Cardiac muscle cell (in vitro differentiated cells and primary cell): ENCODE measurements at places on chromosomes 7 and 10. TPM values are rescaled to one million over a fixed set of nuclear protein-coding genes. Genes with fewer than 3 reads are reported as not detected.

DNA sequence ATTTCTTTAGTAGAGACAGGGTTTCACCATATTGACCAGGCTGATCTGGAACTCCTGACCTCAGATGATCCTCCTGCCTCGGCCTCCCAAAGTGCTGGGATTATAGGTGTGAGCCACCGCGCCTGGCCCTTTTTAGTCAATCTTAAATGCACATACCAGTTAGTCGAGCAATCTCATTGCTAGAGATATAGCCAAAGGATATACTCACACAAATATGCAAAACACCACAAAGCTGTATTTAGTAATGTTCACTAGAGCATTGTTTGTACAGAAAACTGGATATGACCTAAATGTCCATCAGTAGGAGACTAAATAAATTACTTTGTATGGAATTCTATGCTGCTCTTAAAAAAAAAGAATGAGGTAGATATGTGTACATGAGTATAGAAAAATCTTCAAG is 24.5 kb upstream of the IL6 start:
- peaks cover 4% of the 10 kb centered on the region for H3K4me1 ChIP-seq
- H3K4me3 ChIP-seq: no peak overlapping the region
- H3K27me3 ChIP-seq: no peaks in the 10 kb centered on the region

- no peak overlapping the region for H3K4me3 ChIP-seq
- no peak for DNase-seq
- no peaks in the 10 kb centered on the region for H3K27me3 ChIP-seq
- H3K4me1 ChIP-seq: no peaks in the 10 kb centered on the region
- H3K36me3 ChIP-seq: no peaks in the 10 kb centered on the region
- no peak overlapping the region for H3K27ac ChIP-seq
Measured at GRCh38 chr7:65342723-65343629, 30.7 kb upstream of the ZNF92 start.

GRM3 gene
- total RNA-seq: not detected in 2 replicates

GRCh38 chr7:154302380-154302779 is 250.2 kb downstream of the DPP6 start:
- peaks cover 38% of the 10 kb centered on the region for H3K27me3 ChIP-seq
- DNase-seq: no peak
- H3K4me1 ChIP-seq: no peaks in the 10 kb centered on the region
- H3K4me3 ChIP-seq: no peak overlapping the region

ACSL5 gene
- not detected in 2 replicates for total RNA-seq

DNA sequence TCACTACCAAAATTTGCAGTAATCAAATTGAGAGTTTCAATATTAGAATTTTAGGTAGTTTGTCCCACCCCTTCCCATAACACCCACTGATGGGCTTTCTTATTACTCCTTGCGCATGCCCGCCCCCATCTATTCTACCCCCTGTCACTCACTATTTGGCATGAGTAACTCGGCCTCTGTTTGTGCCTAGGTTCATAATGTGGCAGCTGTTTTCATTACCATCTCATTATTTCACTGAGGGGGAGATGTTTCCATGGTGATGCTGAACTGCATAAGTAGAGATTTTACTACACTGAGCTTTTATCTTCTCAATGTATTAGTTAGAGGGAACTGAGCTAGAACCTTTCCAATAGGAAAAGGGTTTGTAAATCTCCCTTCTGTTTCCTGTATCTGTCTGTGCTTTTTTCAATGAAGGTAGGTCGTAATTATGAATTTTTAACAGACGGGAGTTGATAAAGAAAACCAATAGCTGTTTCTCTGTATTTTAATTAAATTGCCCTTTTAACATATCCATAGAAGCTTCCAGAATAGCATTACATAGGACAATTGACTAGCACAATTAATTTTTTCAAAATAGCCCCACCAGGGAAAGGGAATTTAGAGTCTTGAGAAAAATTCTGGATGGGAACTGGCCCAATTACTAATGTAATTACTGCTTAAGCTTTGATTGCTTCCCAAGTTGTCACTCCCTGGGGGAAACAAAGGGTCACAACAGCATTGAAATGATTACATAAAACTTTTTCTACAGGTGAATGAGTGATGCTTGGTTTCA is 33.4 kb downstream of the PRPS1L1 start:
- peaks cover 29% of the 10 kb centered on the region for H3K4me1 ChIP-seq
- H3K36me3 ChIP-seq: no peaks in the 10 kb centered on the region
- no peak overlapping the region for H3K27ac ChIP-seq
- H3K27me3 ChIP-seq: no peaks in the 10 kb centered on the region
- no peak overlapping the region for H3K4me3 ChIP-seq

- no peak for DNase-seq
- no peak overlapping the region for H3K4me3 ChIP-seq
- no peak overlapping the region for H3K27ac ChIP-seq
- H3K27me3 ChIP-seq: no peaks in the 10 kb centered on the region
Measured at GRCh38 chr10:121059351-121059750, 208.2 kb downstream of the WDR11 start.

- H3K27ac ChIP-seq: no peak overlapping the region
- H3K4me1 ChIP-seq: no peaks in the 10 kb centered on the region
- DNase-seq: no peak
- no peak overlapping the region for H3K4me3 ChIP-seq
- H3K27me3 ChIP-seq: no peaks in the 10 kb centered on the region
Measured at GRCh38 chr7:531777-532176, 12.1 kb upstream of the PDGFA start.
